CD4-positive, alpha-beta T cell treated with Interleukin-4 for 1 hour (primary cell): ENCODE measurements at places on chromosomes 3 and 15.
A peak's percentile ranks its signal among the peaks of the same experiment; 100 is the strongest.

DNA sequence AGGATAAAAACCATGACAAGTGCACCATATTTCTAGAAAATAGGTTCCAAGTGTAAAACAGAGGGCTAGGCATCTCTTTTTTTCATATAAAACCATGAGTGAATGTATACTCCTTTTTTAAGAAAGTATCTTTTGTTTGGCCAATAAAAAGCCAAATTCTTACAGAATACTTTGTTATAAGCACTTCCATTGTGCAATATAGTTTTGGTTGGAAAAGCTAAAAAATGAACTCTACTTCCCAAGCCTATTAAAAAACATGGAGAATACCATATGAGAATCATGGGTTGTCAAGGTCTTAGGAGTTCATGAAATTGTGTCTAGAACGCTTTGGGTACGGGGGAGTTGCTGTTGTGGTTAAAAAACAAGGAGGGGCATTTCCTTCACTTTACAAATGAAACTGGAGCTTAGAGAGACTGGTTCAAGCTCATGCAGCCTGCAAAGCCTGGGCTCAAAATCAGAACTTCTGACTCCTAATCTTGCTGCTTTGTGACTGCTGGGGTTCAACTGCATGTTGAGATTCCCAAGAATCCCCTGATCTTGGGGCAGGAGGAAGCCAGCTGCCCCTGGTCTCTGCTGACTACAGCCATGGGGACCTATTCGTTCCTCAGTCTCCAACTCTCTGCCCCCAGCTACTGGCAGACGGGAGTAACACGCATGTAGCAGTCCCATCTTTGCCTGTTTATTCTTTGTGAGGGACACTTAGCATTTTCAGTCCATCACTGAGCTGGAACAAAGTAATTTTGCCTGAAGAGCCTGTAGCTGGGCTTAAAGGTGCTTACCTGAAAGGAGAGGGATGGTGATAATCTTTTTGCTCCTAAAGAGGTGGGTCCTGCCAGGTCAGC, 229.1 kb downstream of the CHST2 start:
- peak; percentile 14 for DNase-seq

DNA sequence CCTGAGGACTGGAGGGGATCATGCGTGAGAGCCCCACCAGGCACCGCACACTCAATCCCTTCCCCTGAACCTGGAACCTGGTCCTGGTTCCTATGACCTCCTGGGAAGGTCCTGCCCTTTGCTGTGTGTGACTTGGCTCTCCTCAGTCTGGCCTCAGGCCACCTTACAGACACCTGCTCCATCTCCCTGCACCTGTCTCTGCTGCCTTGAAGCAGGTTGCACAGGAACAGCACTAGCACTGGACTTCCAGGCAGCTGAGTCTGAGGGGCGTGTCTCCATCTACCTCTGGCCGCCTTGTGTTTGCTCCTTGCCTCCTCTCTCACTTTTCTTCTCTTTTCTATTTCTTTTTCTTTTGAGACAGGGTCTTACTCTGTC, 15.4 kb downstream of the PSTPIP1 start:
- DNase-seq = no peak

DNA sequence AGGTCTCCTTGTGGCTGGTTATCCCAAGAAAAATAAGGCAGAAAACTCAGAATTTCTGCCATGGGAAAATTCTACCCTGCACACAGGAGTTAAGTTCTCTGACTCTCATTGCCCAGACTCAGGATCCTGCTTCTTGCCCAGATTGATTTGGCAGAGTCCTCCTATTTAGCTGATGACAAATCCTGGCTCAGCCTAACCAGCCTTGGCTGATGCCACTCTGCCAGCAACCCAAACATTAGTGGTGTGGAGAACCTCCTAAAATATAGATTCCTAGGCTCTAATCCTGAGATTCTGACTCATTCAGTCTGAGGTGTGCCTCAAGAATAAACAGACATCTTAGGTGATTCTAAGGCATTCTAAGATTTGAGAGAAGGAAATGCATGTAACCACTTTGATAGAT, 60.5 kb upstream of the ACTC1 start:
- no peak for DNase-seq

DNA sequence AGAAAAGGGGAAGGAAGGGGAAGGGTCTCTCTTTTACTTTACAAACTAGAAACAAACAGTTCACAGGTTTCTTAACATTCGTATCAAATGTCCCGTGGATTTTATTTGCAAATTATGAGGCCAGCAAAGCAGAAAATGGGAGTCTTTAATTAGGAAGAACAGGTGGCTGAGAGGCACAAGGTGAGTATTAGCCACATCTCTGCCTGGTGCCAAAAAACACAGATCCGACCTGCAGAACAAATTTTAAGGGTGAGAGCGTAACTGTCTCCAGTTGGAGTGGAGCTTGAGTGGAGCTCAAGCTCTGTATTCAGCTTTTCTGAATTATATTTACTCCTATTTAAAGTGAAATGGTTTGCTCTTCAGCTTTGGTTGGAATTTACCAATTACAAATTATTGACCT, 1004.9 kb downstream of the FHIT start:
- no peak for DNase-seq

DNA sequence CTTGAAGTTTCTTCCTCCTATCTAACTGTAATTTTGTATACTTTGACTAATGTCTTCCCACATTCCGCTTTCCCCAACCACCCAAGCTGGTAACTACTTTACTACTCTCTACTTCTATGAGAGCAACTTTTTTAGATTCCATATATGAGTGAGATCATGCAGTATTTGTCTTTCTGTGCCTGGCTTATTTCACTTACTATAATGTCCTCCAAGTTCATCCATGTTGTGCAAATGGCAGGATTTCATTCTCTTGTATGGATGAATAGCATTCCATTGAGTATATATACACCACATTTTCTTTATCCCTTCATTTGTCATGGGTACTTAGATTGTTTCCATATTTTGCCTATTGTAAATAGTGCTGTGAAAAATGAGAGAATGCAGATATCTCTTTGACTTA, 78.5 kb upstream of the CCNL1 start:
- no peak for DNase-seq

DNA sequence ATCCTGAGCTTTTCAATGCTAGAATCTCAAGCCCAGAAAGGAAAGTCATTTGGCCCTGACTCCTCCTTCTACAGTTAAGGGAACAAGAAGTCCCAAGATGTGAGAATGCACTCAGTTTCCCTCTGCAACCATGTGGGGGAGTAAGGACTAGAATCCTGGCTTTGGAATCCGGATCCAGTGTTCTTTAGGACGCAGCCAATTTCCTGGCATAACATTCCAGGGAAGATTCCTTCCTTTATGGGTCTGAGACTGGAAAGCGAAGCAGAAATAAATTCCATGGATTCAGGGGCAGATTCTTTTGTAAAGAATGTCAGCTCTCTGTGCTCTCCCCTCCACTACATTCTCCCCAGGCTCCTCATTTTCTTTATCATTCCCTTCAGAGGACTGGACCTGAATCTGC, 151.8 kb upstream of the SOX14 start:
- no peak for DNase-seq

DNA sequence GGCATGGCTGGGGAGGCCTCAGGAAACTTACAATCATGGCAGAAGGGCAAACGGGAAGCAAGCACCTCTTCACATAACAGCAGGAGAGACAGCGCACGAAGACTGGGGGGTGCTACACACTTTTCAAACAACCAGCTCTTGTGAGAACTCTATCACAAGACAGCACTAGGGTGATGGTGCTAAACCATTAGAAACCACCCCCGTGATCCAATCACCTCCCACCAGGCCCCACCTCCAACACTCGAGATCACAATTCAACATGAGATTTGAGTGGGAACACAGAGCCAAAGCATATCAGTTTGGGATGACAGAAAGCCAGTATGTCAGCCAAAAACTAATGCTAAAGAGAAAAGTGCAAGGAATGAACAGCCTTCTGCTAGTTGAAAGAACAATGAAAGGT, 309.8 kb upstream of the CCDC54 start:
- no peak for DNase-seq

DNA sequence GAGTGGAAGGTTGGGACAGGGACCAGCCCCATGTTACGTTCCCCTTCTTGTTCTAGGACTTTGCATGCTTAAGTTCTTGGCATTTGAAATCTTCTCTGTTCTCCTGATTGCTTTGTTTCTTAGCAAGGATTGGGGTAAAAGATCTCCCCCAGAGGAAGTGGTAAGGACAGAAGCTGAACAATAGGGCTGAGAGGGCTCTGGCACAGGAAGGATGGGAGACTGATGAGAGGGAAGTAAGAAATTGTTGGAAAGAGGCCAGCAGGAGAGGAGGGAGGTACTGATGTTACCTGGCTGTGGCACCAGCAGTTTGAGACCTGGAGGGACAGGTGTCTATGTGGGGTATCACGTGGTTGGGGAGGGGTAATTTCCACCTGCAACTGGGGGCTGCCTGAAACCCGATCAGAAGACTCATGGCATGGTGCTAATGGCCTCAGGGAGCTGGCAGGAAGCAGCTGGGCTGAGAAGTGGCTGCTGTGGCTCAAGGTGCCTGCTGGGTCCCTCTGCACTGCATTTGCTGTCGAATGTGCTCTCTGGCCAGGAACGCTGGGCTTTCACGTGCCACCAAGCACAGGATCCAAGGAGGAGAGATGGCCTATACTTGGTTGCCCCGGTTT, 108.4 kb downstream of the LSM3 start:
- DNase-seq = no peak

DNA sequence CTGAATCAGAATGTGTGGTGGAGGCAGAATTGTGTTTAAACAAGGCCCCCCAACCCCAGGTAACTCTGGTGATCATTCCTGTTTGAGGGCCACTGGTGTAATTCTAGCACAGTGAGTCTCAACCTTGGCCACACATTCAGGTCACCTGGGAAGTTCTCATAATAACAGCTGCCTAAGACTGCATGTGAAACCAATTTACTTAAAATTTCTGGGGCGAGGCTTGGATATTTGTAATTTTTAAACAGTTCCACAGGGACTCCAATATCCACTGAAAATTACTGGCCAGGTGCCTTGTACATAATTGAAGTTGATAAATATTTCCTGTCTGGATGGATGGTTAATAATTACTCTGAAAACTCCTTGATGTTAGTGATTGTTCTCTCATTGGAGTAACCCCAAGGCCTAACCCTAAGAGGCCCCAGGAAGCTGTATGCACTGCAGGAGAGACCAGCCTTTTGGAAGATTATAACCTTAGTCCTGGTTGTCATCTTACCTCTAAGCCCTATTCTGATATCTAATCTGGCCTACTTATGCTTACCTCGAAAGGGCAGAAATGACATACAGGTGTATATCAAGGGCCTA, 25.7 kb upstream of the EPHB1 start:
- no peak for DNase-seq

DNA sequence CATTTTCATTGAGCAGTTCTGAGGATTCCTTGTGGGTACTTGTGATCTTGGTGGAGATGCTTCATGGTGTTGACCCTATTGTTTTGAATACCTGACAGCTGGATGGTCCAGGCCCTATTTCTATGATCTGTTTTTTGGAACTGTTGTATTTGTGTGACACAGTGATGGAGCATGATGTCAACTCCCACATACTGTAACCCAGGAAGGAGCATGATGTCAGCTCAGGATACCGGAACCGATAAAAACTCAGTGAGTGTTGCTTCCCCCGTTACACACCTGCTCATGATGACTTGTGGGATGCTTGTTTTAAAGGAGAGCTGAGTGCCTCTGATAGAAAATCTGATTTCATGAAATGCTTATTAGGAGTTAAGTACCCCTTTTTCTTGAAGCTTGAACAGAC, 45.1 kb downstream of the ZBTB38 start:
- peak; percentile 70 for DNase-seq
